ENCODE measurements at places on chromosomes 1 and 21.

DNA sequence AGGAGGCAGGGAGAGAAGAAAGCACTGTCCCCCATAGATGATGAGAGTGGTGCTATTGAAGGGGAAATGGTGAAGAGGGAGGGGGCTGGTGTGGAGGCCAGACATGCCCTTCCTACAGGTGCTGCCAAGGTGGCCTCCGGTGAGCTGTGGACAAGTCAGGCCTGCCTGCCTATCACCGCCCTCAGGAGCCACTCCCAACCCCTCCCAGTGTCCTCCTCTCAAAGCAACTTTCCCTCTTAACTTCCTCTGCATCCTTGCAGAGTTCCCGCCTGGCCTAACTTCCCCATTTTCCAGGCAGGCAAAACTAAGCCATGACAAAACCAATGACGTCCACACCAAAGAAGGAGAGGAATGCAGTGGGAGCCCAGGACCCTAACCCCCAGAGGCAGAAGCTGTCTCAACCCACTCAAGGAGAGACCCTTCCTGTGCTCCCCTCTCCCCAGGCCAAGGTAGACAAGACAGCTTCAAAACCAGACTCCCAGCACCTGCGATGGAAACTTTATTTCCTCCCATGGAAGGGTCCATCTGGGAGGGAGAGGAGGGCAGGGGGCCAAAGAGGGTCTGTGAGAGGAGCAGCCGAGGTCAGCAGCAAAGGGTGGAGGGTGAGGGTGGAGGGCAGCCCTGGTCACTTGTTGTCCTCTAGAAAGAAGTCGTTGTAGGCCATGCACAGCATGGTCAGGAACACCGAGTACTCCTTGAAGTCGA, 1.0 kb upstream of the S100A6 start:
- no peaks in the 10 kb centered on the region for H3K27me3 ChIP-seq
- H3K4me3 ChIP-seq = peak overlapping the region; percentile 72
- H3K36me3 ChIP-seq = peaks cover 9% of the 10 kb centered on the region
- peaks cover 27% of the 10 kb centered on the region for H3K4me1 ChIP-seq

DNA sequence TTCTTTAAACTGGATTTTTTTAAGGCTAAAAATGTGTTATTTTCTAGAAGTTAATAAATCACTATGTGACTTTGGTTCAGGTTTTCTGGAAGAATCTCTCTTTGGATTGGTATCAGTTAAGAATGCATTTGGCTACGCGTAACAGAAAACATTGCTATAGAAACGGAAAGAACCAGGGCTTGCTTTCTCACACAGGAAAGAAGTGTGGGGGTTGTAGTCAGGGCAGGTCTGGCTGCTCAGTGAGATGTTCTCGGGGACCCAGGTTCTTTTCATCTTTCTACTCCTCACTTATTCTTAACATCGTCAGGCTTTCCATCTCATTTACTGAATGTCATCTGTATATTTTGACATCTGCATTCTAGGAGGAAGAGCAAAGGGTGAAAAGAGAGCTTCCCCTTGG, 191.4 kb downstream of the ZBTB18 start:
- H3K27me3 ChIP-seq = no peaks in the 10 kb centered on the region
- no peak for DNase-seq
- H3K27ac ChIP-seq = no peak overlapping the region
- H3K4me1 ChIP-seq = no peaks in the 10 kb centered on the region
- H3K36me3 ChIP-seq = no peaks in the 10 kb centered on the region

- no peaks in the 10 kb centered on the region for H3K4me1 ChIP-seq
- H3K27ac ChIP-seq = no peak within 1 kb of the TSS
- no peaks in the 10 kb centered on the region for H3K36me3 ChIP-seq
Measured at GRCh38 chr1:167518331-167518700, at the start of gene CD247. Gene CD247, minus strand, starts transcription at chr1:167518529. Its CDS starts 64 bp downstream, at chr1:167518465.

DNA sequence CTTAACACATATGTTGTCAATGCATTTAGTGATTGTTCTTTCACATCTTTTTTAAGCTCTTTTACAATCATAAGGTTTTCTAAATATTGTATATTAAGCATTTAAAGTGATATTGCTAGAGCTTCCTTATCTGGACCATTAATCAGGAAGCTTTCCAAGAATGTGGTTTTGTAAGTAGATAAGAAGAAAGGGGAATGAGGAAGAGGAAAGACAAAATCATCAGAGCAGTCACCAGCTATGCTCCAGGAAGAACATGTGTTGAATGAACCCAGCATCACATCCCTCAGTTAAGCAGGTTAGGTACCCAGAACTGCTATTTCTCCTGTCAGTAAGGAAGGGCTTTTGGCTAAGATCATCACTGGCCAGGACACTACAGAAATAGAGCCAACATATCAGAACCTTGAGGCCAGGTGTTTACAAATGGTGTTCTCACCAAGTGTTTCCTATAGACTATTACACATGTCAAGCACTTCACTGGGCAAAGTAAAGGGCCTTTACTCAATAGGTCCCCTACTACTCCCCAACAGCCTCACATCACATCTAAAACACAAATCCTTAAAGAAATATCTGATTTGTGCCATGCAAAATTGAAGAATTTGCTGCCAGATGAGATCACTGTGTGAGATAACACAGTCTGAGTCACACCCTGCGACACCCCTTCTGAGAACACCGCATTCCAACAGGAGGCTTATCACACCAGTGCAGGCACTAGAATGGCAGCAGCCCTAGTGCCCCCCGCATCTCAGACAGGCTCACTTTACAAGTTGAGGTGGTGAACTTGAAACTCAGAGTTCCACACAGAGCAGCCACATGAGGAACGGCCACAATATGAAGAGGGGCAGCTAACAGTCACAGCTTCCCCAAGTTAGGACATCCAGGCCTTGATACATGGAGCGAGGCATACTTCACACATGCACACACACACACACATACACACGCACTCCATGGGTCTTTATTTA, 1.8 kb upstream of the SPRR2A start:
- no peak for DNase-seq
- no peak overlapping the region for H3K4me3 ChIP-seq
- no peaks in the 10 kb centered on the region for H3K36me3 ChIP-seq

DNA sequence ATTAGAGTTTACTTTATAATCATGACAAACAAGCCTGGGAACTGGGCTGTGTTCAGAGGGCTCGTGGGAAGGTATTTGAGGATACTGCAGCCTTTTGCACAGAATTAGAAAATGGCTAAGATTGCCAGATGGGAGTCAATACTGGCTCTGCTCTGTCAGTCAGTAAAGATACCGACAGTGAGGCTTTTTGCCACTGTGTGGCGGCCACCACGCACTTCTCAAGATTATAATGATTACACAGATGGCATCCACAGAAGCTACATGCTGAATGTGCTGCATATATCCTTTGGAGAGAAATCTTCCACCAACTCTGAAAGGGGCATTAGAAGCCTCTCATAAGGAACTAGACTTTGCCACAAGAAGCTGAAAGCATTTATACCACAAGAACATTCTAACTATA, 213.4 kb upstream of the PTBP2 start:
- H3K36me3 ChIP-seq = no peaks in the 10 kb centered on the region
- no peak overlapping the region for H3K4me3 ChIP-seq
- H3K4me1 ChIP-seq = no peaks in the 10 kb centered on the region

DNA sequence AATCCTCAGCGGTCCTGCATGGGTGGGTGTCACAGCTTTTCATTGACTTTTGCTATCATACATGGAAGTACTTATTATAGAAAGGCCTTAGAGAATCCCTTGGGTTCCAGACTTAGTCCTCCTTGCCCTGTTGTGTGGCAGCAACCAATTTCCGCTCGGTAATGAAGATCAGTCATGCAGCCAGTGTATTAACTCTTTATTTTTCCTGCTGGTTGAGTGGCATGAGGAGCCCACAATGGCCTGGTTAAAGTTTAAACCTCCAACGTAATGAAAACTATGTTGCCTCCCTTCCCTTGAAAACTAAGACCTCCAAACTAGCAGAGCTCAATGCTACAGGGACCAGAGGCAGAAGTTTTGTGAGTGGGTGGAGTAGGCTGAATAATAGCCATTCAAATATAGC, 20.0 kb downstream of the CITED4 start:
- DNase-seq = no peak
- no peaks in the 10 kb centered on the region for H3K4me1 ChIP-seq
- H3K27me3 ChIP-seq = no peaks in the 10 kb centered on the region
- H3K27ac ChIP-seq = no peak overlapping the region
- H3K36me3 ChIP-seq = peaks cover 18% of the 10 kb centered on the region

- DNase-seq = no peak
- no peak overlapping the region for H3K27ac ChIP-seq
- H3K36me3 ChIP-seq = no peaks in the 10 kb centered on the region
Measured at GRCh38 chr1:48610628-48611542, 138.9 kb upstream of the SPATA6 start.

DNA sequence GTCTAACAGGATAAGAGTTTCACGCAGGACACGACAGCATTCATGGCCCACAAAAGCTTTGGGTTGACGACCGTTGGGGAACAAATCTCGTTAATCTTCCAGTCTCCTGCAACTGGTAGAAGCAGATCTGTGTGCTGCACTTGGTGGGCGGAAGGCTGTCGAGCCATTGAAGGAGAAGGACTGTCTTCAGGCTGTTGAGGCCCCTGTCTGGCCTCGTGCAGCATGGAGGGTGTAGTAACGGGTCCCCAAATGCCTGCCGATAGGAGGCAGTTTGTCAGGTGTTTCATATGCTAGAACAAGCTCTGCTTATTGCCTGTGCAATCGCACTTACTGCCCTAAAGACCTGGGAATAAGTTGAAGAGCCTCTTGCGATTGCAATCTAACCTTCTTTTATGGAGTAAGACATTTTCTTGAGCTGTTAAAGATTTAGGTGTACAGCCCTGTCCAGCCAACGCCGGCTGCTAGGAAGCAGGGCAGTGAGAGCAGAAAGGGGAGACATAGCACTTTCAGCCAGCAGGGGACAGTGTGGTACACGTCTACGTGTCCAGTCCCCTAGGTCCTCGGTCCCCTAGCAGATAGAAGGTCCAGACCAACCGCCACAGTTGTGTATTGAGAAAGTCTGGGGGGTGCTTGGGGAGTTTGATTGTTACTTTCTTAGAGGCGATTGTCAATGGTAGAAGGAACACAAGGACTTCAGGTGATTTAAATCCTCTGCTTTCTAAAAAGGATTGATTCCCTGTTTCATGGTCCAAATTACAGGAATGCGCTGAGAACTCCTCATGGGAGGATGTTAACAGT, 102.3 kb upstream of the TMPRSS2 start:
- H3K4me3 ChIP-seq = no peak overlapping the region
- H3K4me1 ChIP-seq = peaks cover 38% of the 10 kb centered on the region
- DNase-seq = peak; percentile 79
- peak overlapping the region; percentile 95 for H3K27ac ChIP-seq

GRCh38 chr1:71656902-71657301, 576.1 kb upstream of the ZRANB2 start:
- no peaks in the 10 kb centered on the region for H3K27me3 ChIP-seq
- H3K27ac ChIP-seq = no peak overlapping the region
- no peak overlapping the region for H3K4me3 ChIP-seq
- H3K36me3 ChIP-seq = no peaks in the 10 kb centered on the region
- no peak for DNase-seq

GRCh38 chr1:109687641-109688499, at the start of gene GSTM1:
Gene GSTM1, plus strand, starts transcription at chr1:109687817. Its CDS starts 57 bp downstream, at chr1:109687874.
- H3K27me3 ChIP-seq = no peaks in the 10 kb centered on the region
- no peaks in the 10 kb centered on the region for H3K4me1 ChIP-seq
- no peak within 1 kb of the TSS for H3K4me3 ChIP-seq
- DNase-seq = no peak
- no peaks in the 10 kb centered on the region for H3K36me3 ChIP-seq

DNA sequence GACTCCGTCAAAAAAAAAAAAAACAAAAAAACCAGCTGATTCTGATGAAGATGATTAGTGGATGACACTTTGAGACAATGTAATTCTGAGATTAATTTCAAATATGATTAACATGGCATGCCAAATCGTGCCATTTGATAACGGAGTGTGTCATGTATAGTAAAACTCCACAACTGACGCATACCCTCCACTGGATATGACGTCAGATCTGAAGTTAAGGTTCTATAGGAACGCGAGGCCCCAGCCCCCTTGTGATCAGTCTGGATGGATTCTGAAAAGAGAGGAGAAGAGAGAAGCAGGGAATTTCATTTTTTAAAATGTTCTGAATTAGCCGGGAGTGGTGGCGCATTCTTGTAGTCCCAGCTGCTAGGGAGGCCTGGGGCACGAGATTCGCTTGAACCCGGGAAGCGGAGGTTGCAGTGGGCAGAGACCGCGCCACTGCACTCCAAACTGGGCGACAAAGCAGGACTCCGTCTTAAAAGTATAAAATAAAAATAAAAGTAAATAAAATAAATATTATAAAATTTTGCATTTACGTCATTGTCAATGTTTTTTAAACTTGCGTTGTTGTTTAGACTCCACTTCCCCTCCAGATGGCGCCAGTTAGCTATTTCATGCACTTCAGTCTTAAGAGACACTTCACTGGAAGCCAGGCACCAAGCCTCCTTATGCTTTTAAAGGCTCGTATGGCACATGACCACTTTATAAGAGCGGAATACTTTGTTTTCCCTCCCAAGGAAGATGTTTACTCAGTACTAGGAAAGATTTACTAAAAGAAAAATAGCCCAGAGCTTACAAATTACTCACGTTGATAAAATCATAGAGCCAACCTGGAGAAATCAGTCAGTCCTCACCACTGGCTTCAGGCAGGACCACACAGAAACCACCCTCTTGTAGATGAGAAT, 65.5 kb downstream of the UBE2U start:
- H3K27ac ChIP-seq = no peak overlapping the region
- H3K27me3 ChIP-seq = no peaks in the 10 kb centered on the region

DNA sequence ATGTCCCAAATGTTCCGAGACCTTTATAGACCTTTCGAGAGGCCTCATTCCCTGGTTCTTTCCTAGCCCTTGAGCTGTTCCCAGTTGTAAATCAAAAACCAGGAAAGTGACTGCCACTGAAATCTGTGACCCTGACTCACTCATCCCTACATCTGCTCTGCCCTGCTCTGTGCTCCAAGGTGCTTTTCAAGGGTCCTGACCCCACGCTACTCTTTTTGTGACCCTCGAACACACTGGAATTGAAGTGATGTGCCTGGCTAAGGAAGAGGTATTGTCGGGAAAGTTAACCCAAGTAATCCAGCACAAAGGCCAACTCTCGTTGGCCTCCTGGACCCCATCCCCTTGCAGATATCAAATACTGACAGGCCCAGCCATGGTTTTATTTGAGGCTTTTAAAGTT, 244.4 kb downstream of the HHAT start:
- no peak overlapping the region for H3K4me3 ChIP-seq
- no peaks in the 10 kb centered on the region for H3K4me1 ChIP-seq
- H3K27me3 ChIP-seq = no peaks in the 10 kb centered on the region
- no peaks in the 10 kb centered on the region for H3K36me3 ChIP-seq

DNA sequence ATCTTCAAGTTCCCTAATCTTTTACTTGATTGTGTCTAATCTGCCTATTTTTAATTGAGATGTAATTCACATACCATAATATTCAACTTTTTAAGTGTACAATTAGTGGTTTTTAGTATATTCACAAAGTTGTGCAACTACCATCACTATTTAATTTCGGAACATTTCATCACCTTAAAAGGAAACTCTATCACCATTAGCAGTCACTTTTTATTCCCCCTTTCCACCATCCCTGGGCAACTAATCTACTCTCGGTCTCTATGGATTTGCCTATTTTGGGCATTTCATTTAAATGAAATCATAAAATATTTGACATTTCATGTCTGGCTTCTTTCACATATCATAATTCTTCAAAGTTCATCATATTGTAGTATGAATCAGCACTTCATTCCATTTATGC, 30.6 kb upstream of the HYI start:
- no peak overlapping the region for H3K27ac ChIP-seq
- no peaks in the 10 kb centered on the region for H3K4me1 ChIP-seq
- no peak overlapping the region for H3K4me3 ChIP-seq
- DNase-seq = no peak

- H3K4me3 ChIP-seq = no peak overlapping the region
- H3K27me3 ChIP-seq = peaks cover 58% of the 10 kb centered on the region
- no peak for DNase-seq
- no peak overlapping the region for H3K27ac ChIP-seq
- no peaks in the 10 kb centered on the region for H3K4me1 ChIP-seq
Measured at GRCh38 chr1:10803971-10804820, 7.8 kb upstream of the CASZ1 start.
